ENCODE measurements at places on chromosomes 12 and 14. TPM values are rescaled to one million over a fixed set of nuclear protein-coding genes. Genes with fewer than 3 reads are reported as not detected.

AEBP2 gene
- 41.5 TPM for polyA plus RNA-seq

KLHL42 gene
- polyA plus RNA-seq: 13.4 TPM

DNA sequence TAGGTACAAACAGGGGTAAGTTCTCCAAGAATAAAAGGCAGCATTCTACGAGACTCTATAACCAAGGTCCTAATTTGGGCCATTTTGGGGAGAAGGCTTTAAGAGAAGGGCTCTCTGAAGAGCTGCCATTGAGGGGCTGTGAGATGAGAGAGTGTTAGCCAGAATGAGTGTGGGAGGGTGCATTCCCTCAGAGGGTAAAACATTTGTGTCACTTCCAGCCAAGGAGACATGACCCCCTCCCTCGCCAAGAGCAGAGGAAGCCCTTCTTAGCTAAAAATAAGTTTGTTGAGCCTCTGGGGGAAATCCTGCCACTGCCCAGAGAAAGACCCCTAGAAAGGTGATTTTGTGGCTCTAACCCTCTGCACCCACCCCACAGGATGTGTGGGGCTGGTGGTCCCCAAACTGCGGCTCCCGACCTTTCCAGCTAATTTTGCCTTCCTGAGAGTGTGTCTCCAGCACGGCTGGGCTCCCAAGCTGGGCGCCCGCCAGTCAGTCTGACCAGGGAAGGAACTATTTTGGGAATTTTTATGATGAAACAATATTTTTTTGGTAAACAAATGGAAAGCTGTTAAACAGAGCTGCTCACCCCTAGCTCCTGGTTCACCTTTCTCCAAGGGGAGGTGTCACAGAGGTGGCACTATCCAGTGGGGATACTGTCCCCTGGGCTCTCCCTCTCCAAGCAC, 65.9 kb upstream of the JDP2 start:
- no peak for DNase-seq

- no peak for DNase-seq
These were observed 371.8 kb upstream of the E2F7 start for GRCh38 chr12:77437206-77437605.

GRCh38 chr12:3139760-3140159, 62.6 kb downstream of the TSPAN9 start:
- no peak for DNase-seq

CLEC4D gene
- not detected for polyA plus RNA-seq

Data from muscle of arm (tissue), 14 donors.